GM18507 (cell line): ENCODE measurements at places on chromosomes 4 and X.

DNA sequence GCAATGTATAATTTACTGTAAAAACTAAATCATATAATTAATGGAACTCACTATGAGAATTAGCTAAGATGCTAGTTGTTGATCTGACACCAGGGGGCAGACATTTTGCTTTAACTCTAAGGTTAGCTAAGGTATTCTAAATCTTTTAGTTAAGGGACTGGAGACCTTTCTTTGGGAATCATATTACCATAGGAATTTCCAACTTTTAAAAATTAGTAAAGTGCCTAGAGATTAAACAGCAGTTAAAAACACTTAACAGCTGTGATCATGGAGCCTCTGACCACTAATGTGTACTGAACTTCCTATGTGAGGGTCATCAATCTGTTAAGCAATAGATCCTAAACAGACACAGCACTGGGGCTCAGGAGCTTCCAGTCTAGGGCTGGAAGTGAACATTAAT, 226.6 kb downstream of the NSUN7 start:
- DNase-seq: no peak

DNA sequence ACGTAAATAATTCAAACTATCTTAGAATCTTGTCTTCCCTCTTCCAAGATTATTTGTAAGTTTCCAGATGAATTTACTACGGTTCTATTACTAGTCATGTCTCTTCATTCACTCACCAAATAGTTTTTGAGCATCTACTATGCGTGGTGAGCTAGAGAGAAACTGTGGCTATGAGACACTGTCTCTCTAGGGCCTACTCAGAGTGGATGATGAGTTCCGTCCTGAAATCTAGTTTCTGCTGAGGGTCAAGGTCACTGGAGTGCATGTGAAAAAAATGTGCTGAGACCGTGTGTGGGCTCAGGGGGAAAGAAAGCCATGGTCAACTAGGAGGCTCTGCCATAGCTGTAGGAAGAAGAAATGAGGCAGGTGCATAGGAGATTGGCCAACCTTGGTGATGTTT, 320.2 kb upstream of the GATB start:
- no peak for DNase-seq

DNA sequence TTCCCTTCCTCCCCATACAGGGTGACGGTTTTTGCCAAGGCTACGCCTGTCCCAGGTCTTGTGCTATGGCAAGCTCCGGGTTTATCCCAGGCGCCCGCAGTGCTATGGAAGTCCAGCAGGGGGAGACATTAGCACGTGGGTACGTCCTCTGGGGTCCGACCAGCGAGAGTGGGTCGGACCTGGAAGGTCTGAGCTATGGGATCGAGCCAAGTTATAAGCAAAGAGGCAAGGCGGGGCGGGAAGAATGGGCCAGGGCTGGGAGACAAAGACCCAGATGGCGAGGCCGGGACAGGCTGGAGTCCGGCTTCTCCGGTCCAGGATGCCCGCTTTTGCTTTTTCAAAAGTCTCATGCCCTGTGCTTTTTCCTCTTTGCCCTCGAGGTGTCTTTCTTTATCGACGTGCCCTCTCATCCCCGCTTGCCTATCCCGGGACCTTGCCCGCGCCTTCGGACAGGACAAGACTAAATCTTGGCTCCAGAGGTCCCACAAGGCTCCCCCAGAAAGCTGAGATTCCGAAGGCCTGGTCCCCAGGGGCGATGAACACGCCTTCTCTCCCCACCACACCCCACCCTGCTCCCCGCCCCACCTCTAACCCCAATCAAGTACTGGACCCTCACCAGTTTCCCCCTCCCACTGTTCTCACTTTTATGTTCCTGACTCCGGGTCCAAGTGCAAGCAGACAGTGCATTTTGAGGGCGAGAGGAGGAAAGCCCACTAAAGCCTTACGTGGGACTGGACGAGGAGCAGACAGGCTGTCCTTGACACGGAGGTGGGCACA, 785 bp upstream of the EFNB1 start:
- DNase-seq: no peak

GRCh38 chr4:3196670-3197359, 52.1 kb upstream of the MSANTD1 start:
- no peak for DNase-seq

- DNase-seq: no peak
These were observed 8.3 kb downstream of the KLHL13 start for GRCh38 chrX:118108304-118108703.

GRCh38 chr4:36244257-36245082, at the start of gene ARAP2:
Gene ARAP2, minus strand, starts transcription at chr4:36244514. Its CDS starts 15,028 bp downstream, at chr4:36229486.
- DNase-seq: peak; percentile 45

DNA sequence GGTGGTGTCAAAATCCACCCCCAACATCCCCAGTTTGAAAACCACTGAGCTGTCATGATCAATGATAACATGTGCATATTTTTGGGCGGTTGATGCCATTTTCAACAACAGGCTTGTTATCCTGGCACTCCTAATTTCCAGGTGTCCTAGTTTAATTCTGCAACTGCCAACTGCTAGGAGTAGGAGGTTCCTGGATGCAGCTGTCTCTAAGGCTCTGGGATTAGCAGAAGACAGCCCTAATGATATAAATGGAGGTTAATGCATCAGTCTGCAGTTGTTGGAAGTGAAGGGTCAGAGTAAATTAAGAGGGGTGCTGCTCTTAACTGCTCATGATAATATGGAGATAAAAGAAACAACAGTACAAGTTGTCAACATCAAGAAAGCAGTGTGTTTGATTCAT, 23.8 kb downstream of the ARFIP1 start:
- DNase-seq: no peak
